ENCODE measurements at places on chromosomes 6 and 20. TPM values are rescaled to one million over a fixed set of nuclear protein-coding genes. Genes with fewer than 3 reads are reported as not detected.
A peak's percentile ranks its signal among the peaks of the same experiment; 100 is the strongest.

- H3K4me3 ChIP-seq = no peak overlapping the region
- H3K27me3 ChIP-seq = no peaks in the 10 kb centered on the region
- no peaks in the 10 kb centered on the region for H3K36me3 ChIP-seq
- H3K27ac ChIP-seq = no peak overlapping the region
- no peaks in the 10 kb centered on the region for H3K4me1 ChIP-seq
Measured at GRCh38 chr20:13336308-13337089, 115.4 kb downstream of the ISM1 start.

DNA sequence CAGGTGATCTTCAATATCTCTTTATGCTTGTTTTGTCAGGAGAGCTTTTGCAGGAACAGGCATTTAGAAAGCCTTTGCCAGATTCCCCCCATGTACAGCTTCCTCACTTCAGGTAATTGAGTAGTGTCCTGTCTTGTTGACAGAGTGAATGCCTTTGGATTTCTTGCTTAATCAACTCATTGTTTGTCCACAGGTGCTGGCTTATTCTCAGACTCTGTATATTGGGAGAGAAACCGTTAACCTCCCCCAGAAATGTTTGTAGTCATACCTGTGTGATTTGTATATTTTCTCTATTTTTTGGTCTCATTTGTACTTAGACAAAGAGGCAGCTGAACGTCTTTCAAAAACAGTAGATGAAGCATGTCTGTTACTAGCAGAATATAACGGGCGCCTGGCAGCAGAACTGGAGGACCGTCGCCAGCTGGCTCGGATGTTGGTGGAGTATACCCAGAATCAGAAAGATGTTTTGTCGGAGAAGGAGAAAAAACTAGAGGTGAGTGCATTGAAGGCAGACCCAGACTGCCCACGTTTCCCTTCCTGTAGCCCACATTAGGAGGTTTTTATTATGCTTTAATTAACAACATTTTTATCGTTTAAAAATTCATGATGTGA, 32.3 kb downstream of the RPRD1B start:
- peaks cover 3% of the 10 kb centered on the region for H3K36me3 ChIP-seq

GRCh38 chr6:94636780-94637385, 940.5 kb upstream of the MANEA start:
- DNase-seq = peak; percentile 17
- no peak overlapping the region for H3K4me3 ChIP-seq
- H3K36me3 ChIP-seq = no peaks in the 10 kb centered on the region
- no peaks in the 10 kb centered on the region for H3K4me1 ChIP-seq
- no peak overlapping the region for H3K27ac ChIP-seq

- H3K36me3 ChIP-seq = no peaks in the 10 kb centered on the region
- DNase-seq = no peak
- H3K4me3 ChIP-seq = no peak overlapping the region
- H3K27ac ChIP-seq = no peak overlapping the region
- peaks cover 1% of the 10 kb centered on the region for H3K4me1 ChIP-seq
Measured at GRCh38 chr6:109486068-109486467, 3.0 kb upstream of the ZBTB24 start.

DNA sequence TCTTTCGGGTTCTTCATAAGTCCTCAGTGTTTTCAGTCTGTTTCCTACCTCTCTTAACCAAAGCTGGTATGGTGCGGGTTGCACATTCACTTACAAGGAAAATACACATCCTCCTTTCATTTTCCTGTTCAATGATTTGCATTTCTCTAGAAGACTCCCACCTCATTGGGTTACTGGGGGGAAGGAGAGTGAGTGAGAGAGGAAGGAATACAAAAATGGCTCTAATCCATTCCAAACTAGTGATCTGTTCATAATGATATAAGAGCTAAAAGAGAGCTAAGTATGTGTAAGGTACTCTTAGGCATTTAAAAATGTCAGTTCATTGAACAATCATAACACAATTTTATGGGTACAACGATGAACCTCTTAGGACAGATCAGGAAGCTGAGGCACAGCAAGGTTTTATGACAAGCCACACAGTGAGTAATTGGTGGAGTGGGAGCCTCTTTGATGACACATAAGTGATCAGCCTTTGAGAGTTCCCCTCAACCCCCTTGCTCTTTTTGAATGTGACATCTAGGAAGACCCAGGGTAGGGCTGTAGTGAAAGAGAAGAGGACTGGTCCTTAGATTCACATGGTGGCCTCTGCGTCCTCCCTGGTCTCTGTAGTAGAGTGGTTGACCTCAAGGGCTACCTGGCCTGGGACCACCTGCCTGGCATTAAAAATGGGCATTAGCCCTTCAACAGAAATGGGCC, 328.4 kb upstream of the SOX4 start:
- DNase-seq = peak; percentile 67
- no peaks in the 10 kb centered on the region for H3K27me3 ChIP-seq
- no peak overlapping the region for H3K4me3 ChIP-seq
- H3K4me1 ChIP-seq = no peaks in the 10 kb centered on the region

- no peaks in the 10 kb centered on the region for H3K36me3 ChIP-seq
- H3K4me1 ChIP-seq = no peaks in the 10 kb centered on the region
- no peak overlapping the region for H3K4me3 ChIP-seq
- DNase-seq = no peak
Measured at GRCh38 chr6:1062786-1063545, 248.9 kb upstream of the FOXQ1 start.

- no peaks in the 10 kb centered on the region for H3K4me1 ChIP-seq
- no peak for DNase-seq
- H3K36me3 ChIP-seq = no peaks in the 10 kb centered on the region
- no peak within 1 kb of the TSS for H3K4me3 ChIP-seq
- no peaks in the 10 kb centered on the region for H3K27me3 ChIP-seq
Measured at GRCh38 chr6:130827247-130828149, at the start of gene SMLR1. SMLR1 (plus strand) TSS chr6:130827406; CDS start chr6:130827414, 8 bp downstream.

DNA sequence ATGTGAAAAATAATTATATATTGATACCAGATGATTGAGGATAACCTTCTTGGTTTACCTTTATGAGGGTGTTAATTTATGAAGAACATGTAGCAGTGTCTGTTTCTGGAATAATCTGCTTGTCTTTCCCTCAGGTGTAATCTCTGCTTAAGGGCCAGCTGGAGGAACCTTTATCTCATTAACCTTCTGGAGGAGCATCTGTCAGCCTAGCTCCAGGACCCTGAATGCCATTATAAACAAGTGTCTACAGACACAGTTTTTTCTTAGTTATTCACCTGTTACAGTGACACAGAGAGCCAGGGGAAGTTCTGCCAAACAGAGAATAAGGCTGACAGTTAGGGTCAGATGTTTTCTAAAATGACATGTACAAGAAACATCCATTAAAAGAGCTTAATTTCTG, at the start of gene IMPG1:
Gene IMPG1 (minus strand): TSS at position 101 of the 400 bp plus-strand sequence. CDS start 174 bp downstream, outside the sequence.
- H3K36me3 ChIP-seq = no peaks in the 10 kb centered on the region
- DNase-seq = no peak
- no peak within 1 kb of the TSS for H3K27ac ChIP-seq

GRCh38 chr6:63121166-63121565, 90.1 kb upstream of the FKBP1C start:
- no peaks in the 10 kb centered on the region for H3K4me1 ChIP-seq
- no peak for DNase-seq
- no peak overlapping the region for H3K4me3 ChIP-seq
- no peaks in the 10 kb centered on the region for H3K27me3 ChIP-seq

- peaks cover 5% of the 10 kb centered on the region for H3K27me3 ChIP-seq
- H3K4me3 ChIP-seq = no peak overlapping the region
- no peaks in the 10 kb centered on the region for H3K36me3 ChIP-seq
Measured at GRCh38 chr20:56755201-56755600, 126.1 kb downstream of the TFAP2C start.

GRCh38 chr20:44796758-44797457, 13.4 kb downstream of the RIMS4 start:
- H3K4me3 ChIP-seq = no peak overlapping the region
- DNase-seq = no peak
- H3K36me3 ChIP-seq = no peaks in the 10 kb centered on the region
- H3K4me1 ChIP-seq = no peaks in the 10 kb centered on the region
- H3K27me3 ChIP-seq = no peaks in the 10 kb centered on the region

DNA sequence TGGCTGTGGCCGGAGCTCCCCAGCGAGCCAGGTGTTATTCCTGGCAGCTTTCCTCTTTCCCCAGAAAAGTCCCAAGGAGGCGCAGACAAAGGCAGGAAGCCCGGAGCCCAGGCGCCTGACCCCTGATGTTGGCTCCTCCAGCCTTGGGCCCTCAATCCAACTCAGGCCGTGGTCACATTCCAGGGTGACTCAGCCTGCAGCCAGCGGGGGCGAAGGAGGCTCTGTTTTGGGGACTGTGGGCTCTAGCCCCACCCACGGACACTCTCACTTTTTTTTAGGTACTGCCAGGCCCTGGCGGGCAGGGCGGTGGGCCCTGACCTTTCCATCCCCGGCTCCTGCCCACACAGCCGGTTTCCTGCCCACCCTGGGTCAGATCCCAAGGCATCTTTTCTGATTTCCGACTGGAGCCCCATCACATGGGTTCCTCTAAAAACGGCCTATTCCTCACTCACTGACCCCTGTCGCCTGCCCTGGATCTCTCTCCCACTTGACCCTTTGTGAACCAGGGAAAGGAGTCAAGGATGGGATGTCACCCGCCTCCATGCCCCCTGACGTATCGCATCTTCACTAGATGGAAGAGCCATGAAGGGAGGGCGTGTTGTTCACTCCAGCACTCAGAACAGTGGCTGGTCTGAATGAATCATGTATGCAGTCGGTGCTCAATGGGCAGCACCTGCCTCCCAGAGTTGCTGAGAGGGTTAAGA, 5.5 kb downstream of the PTGIS start:
- no peaks in the 10 kb centered on the region for H3K4me1 ChIP-seq
- no peaks in the 10 kb centered on the region for H3K36me3 ChIP-seq

DNA sequence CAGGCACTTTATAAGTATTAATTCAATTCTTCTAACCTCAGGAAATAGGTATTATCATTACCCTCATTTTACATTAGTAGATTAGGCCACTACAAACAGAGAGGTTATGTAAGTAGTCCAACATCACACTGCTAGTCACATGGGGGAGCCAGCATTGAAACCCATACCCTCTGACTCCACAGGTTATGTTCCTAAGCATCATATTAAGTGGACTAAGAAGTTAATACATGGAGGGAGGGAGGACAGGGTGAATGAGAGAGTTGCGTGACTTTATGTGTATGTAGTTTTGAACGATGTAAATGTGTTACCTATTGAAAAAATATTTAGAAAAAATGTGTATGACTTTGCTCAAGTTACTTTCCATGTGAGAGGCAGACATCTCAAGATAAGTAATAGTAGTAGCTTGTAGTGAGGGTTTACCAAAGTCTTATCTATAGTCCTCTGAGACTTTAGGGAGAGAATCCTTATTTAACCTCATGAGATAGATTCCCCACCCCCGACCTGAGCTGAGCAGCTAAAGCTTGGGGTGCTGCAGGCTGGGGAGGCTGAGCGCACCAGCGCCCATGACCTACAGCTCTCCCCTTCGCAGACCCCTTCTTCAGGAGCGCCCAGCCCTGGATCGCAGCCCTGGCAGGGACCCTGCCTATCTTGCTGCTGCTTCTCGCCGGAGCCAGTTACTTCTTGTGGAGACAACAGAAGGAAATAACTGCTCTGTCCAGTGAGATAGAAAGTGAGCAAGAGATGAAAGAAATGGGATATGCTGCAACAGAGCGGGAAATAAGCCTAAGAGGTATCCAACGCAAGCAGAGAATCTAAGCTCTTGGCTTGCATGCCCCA, 7.5 kb downstream of the BTN3A2 start:
- no peak overlapping the region for H3K27ac ChIP-seq
- no peaks in the 10 kb centered on the region for H3K36me3 ChIP-seq
- DNase-seq = no peak

GRCh38 chr6:117346142-117346930, 79.4 kb downstream of the ROS1 start:
- H3K36me3 ChIP-seq = no peaks in the 10 kb centered on the region
- H3K27ac ChIP-seq = no peak overlapping the region
- H3K4me1 ChIP-seq = no peaks in the 10 kb centered on the region
- no peak for DNase-seq

DNA sequence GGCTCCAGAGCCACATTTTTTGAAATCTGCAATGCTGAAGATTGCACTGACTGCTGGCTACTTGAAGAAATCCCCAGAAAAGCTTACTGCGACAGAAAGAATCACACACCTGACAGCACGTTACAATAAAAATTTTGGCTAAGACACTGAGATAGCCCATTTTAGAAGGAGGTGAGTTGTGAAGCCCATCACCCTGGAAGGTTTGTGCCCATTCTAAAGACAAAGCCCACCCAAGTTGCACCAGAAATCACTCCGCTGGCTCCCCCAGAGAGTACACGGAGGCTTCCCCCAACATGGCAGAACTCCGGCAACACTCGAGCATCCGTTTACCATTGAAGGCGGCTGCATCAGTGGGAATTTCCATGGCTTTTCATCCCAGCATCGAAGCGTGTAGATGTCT, 29.4 kb downstream of the LPA start:
- H3K27me3 ChIP-seq = no peaks in the 10 kb centered on the region
- H3K4me1 ChIP-seq = no peaks in the 10 kb centered on the region
- H3K4me3 ChIP-seq = no peak overlapping the region

GRCh38 chr6:84554706-84555105, 209.7 kb downstream of the TBX18 start:
- H3K36me3 ChIP-seq = no peaks in the 10 kb centered on the region
- no peak overlapping the region for H3K4me3 ChIP-seq

- H3K36me3 ChIP-seq = no peaks in the 10 kb centered on the region
- no peaks in the 10 kb centered on the region for H3K27me3 ChIP-seq
- H3K4me3 ChIP-seq = no peak overlapping the region
- no peak for DNase-seq
- H3K27ac ChIP-seq = no peak overlapping the region
Measured at GRCh38 chr6:71333697-71334096, 45.1 kb downstream of the OGFRL1 start.

GRCh38 chr20:3121955-3122610, 37.6 kb upstream of the AVP start:
- H3K27ac ChIP-seq = no peak overlapping the region
- no peak overlapping the region for H3K4me3 ChIP-seq

DNA sequence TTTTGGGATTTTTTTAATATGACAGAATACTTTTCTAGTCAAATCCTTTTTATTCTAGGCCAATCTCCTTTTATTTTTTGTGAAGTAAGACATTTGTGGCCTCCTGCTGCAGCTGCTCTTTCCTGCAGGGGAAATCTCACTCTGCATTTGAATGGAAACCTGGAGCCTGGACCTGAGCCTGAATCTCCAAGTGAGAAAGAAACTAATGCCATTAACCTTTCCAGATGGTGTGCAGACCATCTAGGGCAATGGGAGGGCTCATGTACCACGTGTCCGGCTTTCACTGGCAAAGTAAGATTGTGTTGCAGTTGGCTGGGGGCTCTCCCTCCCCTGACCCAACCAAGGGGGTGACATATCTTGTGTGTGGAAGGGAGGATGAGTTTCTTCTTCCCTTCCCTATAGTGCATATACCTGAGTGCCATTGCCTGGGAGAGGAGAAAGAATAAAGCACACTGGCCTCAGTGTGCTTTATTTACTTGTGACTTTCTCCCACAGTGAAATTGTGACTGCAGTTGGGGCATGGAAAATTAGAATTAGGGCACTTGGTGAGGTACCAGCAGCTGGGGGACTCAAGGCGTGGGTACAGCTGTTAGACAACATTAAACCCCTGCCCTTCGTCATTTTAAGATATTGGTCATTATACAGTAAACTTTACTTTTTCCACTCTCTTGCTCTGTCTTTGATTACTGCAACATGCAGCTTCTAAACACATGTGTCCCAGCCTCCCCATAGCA, 159.8 kb upstream of the RIN2 start:
- no peaks in the 10 kb centered on the region for H3K4me1 ChIP-seq
- H3K27me3 ChIP-seq = no peaks in the 10 kb centered on the region
- no peak for DNase-seq
- H3K27ac ChIP-seq = no peak overlapping the region
- H3K36me3 ChIP-seq = no peaks in the 10 kb centered on the region

NKAIN4 gene
- total RNA-seq = 29.7 TPM

SIM1 gene
- 31.8 TPM for total RNA-seq

BMP2 gene
- 8.7 TPM for total RNA-seq

SH3BGRL2 gene
- 14.6 TPM for total RNA-seq

CDH26 gene
- 2.4 TPM for total RNA-seq

ESF1 gene
- total RNA-seq = 12.6 TPM
